Upper lobe of left lung (tissue), 6 donors: ENCODE measurements at places on chromosomes 2 and 18. TPM values are rescaled to one million over a fixed set of nuclear protein-coding genes. Genes with fewer than 3 reads are reported as not detected.

MARCO gene
- 499 TPM for total RNA-seq

LDLRAD4 gene
- 23.7 TPM for total RNA-seq

SLC4A5 gene
- 24.2 TPM for total RNA-seq

BMP10 gene
- not detected for total RNA-seq

SNTG2 gene
- total RNA-seq, result 2.4 TPM

DNA sequence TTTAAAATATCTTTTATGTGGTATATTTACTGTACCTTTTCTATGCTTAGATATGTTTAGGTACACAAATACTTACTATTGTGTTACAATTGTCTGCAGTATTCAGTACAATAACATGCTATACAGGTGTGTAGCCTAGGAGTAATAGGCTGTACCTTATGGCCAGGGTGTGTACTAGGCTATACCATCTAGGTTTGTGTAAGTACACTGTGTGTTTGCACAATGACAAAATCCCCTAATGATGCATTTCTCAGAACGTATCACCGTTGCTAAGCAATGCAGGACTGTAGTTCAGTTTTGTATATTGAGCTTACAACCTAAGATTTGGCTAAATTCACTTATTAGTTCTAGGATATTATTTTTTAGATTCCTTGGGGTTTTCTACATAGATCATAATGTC, 332.3 kb upstream of the HS6ST1 start:
- DNase-seq, result no peak

DNA sequence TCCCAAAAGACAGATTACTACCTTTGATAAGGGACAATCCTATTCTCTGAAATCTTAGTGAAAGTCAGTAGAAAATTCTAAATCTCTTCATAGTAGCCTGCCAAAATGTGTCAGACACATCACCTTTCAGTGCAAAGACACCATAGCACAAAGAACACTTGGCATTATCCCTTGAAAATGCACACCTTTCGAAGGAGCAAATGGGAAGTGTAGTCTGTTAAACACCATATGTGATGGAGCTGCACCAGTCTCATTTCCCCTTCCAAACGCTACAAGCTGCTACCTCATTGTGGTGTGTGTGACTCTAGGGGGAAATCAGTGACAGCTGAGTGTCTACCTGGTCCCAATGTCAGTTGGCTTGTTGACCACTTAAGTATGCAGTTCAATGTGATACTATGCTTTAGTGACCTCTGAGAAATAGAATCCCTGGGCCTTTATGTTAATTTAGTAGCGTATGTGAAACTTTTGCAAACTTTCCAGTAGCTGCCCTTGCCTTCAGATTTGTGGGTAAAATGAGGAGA, 551.7 kb downstream of the ARHGAP15 start:
- DNase-seq, result no peak

GRCh38 chr2:796141-796985, 119.2 kb upstream of the TMEM18 start:
- DNase-seq, result no peak
